ENCODE measurements at places on chromosomes 12 and 14.

DNA sequence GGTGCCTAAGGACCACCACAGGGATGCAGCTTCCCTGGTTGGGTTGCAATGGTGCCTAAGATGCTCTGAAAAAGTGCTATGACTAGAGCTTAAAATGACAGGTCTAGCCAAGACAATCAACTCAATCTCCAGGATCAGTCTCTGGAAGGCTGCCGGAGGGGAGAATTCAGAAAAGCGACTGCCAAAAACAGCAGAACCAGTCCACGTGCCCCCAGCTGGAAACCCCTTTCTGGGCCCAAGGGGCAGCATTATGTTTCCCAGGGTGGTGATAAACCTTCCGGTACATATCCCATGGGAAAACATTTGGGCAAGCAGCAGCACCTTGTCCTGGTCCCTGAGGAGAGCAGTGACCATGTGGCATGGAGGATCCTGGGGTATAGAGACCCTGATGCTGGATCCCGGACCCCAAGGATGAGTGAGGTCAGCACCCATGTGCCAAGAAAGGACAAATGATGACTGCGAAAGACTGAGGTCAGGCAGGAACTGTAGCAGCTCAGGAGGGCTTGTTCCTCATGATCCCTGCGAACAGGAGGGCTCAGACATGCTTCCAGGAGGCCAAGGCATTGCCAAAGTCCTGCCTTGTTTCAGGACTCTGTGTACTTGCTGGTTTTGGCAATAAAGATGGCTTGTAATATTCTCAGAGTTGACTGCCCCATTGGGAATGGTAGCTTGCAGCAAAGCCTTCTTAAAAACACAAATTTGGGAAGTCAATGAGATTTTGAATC is 49.9 kb upstream of the LTBP2 start:
- no peak for DNase-seq

DNA sequence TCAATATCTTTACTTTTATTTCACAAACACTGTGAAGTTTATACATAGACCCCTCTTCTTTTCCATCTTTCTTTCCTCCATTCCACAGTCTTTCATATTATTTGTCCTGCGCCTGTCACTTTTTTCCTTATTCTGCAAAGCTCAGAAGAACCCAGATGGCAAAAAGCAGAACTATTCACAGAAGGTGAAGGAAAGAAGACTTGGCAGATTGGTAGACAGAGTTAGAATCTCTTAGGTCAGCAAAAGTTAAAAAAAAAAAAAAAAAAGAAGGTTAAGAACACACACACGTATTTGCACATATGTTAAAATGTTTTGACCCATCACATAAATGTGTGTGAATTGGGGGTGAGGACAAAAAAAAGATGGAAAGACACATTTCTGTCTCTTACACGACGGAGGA is 50.3 kb upstream of the ABCC9 start:
- no peak for DNase-seq

DNA sequence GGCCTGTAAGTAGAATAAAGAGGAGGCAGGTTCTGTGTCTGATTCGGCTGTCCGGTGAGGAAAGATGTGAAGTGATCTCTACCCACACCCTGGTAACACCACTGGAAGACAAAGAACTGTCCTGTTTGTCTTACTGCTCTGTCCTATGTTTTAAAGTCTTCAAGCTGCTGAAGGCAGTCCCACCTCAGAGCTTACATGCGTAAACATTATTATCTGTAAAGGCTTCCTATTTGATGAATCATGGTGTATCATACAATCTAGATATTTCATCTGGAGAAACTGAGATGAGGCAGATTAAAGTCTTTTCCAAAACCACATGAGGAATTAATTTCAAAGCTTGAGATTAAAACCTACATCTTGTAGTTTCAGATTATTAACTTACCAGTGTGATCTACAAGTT is 427.6 kb downstream of the ZFP36L1 start:
- DNase-seq = peak; percentile 59

DNA sequence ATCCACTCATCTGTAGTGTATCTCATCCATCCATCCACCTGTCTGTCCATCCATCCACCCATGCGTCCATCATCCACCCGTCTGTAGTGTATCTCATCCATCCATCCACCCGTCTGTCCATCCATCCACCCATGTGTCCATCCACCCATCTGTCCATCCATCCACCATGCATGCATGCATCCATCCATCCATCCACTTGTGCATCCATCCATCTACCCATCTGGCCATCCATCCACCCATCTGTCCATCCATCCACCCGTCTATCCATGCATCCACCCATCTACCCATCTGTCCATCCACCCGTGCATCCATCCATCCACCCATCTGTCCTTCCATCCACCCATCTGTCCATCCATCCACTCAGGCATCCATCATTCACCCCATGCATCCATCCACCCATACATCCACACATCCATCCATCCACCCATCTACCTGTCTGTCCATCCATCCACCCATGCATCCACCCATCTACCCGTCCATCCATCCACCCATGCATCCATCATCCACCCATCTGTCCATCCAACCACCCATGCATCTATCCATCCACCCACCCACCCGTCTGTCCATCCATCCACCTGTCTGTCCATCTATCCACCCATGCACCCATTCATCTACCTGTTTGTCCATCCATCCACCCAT is 28.5 kb downstream of the FBRSL1 start:
- DNase-seq = no peak

DNA sequence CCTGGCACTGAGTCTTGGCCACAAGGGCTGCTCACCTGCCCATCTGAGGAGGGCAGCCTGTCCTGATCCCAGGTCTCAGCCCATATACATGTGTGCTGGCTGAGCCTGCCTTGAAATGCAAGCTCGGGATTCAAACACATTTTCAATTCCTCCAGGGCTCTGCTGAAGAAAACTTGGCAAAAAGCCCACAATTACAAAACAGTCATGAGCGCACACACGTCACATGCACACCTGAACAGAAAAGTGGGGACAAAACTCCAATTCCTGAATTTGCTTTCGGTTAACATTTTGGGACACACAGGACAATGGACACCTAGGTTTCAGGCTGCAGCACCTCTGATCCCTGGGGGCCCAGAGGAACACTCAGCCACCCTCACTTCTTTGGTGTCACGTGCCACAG is 113.9 kb downstream of the RBM19 start:
- DNase-seq = no peak

DNA sequence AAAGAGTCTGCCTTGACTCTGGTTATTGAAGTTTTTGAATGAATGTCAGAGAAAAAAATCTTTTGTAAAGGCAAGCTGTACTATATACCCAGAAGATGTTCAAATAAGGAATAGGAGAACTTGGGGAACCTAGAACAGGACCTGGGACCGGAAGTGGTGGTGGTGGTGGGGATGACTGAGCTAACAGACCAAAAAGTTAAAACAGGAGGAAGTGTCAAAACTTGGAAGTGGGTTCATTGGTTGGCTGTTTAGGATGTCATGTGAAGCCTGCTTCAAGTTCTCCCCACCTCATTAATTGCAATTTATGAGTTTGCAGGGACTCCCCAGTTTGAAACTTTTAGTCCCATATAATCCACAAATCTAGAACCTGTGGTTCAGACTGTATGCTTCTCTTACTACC is 26.2 kb downstream of the PLXNC1 start:
- no peak for DNase-seq

DNA sequence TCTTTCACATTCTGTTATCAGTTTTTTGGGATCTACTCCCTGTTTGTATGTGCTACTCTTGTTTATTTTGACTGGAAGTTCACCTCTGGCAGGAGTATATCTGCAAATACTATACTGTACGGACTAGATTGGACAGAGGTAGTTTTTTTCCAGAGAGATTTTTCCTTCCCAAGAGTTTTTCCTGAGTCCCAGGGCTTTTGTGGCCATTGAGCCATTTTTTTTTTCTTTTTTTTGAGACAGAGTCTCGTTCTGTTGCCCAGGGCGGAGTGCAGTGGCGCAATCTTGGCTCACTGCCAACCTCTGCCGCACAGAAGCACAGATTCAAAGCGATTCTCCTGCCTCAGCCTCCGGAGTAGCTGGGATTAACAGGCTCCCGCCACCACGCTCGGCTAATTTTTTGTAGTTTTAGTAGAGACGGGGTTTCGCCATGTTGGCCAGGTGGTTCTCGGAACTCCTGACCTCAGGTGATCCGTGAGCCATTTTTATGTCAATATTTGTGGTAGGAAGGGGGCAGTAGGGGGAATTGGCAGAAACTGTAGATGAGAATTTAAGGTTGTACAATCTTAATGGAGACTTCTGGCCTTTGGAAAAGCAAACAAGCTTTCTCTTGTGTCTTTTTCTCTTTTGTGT is 19.4 kb downstream of the KTN1 start:
- DNase-seq = no peak

GRCh38 chr12:93773122-93773871 is 96.1 kb downstream of the CRADD start:
- peak; percentile 58 for DNase-seq

- DNase-seq = no peak
Measured at GRCh38 chr14:99329711-99330315, 57.8 kb upstream of the BCL11B start.

GRCh38 chr12:130948136-130948535 is 5.6 kb upstream of the ADGRD1 start:
- DNase-seq = no peak

DNA sequence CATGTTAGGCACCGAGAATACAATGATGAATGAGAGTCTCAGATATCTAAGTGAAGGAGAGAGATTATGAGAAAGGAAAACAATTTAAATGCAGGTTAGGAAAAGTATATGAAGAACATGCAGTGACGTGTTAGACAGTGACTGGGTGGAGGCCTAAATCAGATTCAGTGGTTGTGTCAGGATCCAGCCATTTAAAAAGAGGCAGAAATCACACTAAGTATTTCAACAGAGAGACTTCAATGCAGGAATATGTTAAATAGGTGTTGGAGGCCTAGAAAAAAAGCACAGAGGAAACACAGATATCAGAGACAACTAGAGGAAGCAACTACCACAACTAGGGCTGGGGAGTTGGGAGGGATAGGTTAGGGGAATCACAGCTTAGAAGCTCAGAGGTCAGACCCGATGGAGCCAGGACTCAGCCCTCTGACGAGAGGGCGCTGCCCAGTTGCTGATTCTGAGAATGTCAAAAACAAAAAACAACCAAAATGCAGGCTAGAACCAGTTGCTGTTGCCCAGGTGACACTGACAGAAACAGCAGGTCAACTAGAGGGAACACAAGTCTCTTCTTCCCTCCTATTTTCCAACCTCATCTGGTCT is 3.0 kb upstream of the GARIN2 start:
- DNase-seq = no peak

DNA sequence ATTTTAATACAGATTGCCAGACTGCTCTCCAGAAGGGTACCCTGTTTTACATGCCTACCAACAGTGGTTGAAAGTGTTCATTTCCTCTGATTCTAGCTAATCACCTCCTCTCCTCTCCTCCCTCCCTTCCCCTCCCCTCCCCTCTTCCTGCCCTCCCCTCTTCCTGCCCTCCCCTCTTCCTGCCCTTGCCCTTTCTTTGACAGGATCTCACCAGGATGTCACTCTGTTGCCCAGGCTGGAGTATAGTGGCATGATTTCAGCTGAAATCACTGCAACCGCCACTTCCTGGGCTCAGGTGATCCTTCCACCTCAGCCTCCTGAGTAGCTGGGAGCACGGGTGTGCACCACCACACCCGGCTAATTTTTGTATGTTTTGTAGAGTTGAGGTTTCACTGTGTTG is 24.7 kb downstream of the APAF1 start:
- DNase-seq = no peak

GRCh38 chr12:10558301-10558700 is 52.6 kb downstream of the EIF2S3B start:
- DNase-seq = no peak

DNA sequence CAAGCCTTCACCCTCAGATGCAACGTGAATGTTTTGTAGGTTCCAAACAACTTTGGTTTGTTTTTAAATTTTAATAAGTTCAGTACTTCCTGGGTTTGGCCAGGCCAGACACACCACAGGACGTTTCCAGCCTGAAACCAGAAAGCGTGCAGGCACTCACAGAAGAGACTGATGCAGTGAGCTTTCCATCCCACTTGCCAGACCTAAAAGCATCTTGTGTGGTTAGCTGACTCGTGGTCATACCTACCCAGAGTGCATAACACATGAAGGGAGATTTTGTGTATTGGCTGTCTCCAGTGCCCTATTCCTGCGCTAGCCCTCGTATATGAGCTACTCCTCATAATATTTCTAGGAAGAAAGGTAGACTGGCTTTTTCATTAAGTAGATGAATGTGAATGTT is 297.3 kb upstream of the FAR2 start:
- no peak for DNase-seq

DNA sequence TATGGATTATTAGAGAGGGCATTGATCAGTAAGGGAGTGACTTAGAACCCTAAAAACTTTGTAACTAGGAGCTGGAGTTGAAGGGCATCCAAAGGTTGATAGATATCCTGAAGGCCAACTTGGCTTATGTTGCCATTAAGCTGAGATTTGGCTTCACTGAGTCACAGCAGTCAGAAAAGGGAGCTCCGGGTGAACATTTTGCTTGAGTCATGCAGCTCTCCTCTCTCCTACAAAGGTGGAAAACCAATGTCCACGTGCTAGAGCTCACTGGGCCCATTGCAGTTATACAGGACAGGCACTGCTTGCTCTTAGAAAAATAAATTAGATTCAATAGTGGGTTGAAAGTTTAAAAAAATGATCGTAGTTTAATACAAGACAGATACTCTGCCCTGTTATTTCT is 87.3 kb upstream of the LRIG3 start:
- no peak for DNase-seq

- no peak for DNase-seq
Measured at GRCh38 chr14:93135399-93135798, 19.7 kb upstream of the ITPK1 start.

GRCh38 chr14:30464481-30464880 is 94.5 kb upstream of the G2E3 start:
- no peak for DNase-seq

DNA sequence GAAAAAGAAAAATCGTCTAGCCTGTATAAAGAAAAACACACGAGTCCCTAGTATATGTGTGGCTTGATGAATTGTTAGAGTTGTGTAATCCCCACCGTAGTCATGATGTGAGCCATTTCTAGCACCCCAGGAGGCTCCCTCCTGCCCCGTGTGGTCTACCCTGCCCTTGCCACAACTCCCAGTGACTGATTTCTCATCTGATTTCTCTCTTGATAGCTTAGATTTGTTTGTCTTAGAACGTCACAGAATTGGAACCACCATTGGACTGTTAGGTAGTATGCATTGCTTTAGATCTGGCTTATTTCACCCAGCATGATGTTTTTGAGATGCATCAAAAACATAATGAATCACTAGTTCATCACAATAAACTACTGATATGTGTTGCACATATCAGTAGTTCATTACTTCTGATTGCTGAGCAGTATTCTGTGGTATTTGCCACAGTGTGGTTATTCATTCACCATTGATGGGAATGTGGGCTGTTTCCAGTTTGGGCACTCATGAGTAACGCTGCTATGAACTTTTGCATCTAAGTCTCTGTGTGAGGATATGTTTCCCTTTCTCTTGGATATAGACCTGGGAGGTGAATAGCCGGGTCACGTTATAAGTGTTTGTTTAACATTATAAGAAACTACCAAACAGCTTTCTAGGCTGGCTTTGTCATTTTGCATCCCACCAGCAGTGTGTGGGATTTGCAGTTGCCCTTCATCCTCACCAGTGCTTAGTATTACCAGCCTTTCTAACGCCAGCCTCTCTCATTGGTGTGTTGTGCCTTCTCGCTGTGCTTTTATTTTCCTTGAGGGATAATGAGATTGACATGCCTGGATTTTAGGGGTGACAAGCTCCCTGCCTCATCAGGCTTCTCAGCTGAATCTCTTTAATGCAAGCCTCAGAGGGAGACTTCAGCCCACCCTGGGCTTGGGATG is 31.9 kb upstream of the NCOR2 start:
- peak; percentile 72 for DNase-seq

- DNase-seq = no peak
Measured at GRCh38 chr12:110638796-110639195, 24.9 kb downstream of the TCTN1 start.

- DNase-seq = no peak
Measured at GRCh38 chr14:53772936-53773335, 183.7 kb downstream of the BMP4 start.

Data from AG10803 (cell line).